ENCODE measurements at places on chromosomes 7 and 10. TPM values are rescaled to one million over a fixed set of nuclear protein-coding genes. Genes with fewer than 3 reads are reported as not detected.

DNA sequence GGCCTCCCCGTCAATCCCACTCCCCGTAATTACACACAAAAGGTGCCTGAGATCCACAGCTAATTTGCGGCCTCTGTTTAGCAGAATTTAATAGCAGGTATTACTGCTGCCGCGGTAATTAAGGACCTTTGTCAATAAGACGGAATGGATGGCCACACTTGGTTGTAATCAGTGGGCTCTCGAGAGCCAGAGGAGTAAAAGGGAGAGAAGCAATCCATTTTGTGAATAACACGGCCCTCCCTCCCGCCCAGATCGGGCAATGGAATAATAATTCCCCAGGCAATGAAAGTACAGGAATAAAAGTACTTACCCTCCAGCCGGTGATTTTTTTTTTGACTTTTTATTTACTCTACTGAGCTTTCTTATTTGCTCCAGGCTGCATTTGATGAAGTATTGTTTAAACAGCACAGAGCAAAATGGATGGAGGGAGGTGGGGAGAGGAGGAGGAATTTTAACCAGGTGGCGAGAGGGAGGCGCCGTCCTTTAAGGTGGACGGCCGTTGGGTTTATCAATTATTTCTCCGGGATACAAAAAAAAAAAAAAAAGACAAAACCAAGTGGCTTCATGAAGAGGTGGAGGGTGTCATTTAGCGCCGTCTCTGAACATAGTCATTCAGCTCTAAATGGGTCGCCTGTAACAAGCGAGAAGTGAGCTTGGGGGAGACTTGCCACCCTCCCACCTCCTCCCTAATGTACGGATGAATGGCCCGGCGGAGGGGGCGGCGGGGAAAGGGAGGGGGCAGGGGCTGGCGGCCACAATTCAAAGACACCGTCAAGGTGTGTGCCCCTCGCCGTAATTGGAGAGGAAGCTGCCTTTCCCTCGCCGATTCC, 120.3 kb downstream of the BUB3 start:
- ATAC-seq: no peak

DNA sequence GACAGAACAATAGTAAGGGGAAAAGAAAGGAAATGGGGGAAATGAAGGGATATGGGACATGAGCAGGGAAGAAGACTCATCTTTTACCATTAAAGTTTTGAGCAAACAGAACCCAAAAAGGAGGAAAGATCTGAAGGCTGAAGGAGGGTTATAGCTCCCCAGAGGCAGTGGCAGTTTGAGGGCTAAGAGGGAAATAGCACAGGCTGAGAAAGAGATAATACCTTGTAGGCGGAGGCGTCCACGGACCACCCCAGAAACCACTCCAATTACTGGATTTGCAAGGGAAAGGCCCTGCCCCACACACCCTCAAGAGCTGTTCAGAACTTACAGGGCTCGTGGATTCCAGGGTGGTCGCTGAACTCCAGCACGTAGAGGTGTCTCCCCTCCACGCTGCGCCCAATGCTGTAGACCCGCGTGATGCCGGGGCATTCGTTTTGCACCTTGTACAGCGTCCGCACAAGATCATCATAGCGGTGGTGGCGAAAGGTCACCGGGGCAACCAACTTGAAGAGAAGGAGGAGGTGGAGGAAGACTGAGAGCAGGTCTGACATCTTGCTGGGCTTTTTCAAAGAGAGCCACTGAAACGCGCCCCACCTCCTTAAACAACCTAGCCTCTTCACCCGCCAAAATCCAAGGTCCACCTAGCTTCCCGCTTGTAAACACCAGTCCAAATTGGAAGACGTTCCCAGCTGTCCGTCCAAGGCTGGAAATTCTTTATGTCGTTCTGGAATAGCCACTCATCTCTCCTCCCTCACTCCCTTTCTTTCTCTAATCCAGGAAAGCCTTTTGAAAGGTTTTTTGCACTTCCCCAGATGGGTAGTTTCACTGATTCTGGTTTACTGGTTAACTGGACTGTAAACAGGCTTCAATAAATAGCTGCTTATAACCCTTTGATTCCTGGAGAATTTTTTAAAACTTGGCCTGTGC, at the start of gene CPN1:
CPN1 (minus strand) TSS at position 795 of the 927 bp plus-strand sequence; CDS start at position 551, 244 bp downstream.
- ATAC-seq: no peak

- no peak for ATAC-seq
Measured at GRCh38 chr7:42991913-42992591, 59.9 kb downstream of the MRPL32 start.

DNA sequence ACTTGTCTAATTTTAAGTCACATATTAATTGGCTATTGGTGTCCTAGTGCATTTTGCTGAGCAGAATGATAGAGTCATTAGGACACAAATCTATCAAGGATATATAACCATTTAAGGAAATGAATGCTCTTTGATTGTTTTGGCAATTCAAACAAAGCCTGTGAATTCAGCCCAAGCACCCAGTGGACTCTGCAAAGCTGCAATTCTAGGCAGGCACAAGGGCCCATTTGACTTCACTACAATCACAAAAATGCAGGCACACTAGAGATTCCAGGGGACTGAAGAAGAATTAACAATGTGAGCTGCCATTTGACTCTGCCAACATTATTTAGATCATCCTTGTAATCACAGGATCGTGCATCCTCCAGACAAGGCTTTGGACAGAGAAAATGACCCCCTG, 544.2 kb upstream of the PHF14 start:
- no peak for ATAC-seq

DNA sequence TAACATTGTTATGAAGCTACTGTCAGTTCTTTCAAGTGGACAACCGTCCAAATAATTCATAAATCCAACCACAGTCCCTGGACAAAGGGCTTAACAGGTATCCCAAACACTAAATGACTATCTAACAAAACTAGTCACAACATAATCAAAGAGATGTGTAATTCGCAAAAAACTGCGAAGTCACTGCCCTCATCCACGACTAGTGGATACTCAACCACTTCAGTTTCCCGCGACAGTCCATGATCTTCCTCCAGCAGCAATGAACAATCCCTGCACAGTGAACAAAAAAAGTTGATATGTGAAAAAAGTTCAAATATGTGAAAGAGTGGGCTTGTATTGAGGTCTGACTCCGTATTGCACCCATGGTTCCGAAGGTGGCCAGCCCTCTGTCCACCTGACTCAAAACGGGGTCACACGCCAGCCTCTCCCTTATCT, 287 bp downstream of the DCLRE1A start:
- no peak for ATAC-seq

Gene IKZF1
- total RNA-seq: 253 TPM

Gene PNLIPRP2
- not detected for total RNA-seq

GRCh38 chr7:155947051-155947450, 134.8 kb upstream of the SHH start:
- ATAC-seq: no peak

- peak; percentile 70 for ATAC-seq
Measured at GRCh38 chr7:105743351-105744090, 132.9 kb downstream of the ATXN7L1 start.

- no peak for ATAC-seq
Measured at GRCh38 chr10:64156166-64156565, 635.0 kb downstream of the REEP3 start.

Gene TMEM176A
- total RNA-seq: 0.45 TPM
